Activated CD4-positive, alpha-beta T cell treated with anti-CD3 and anti-CD28 coated beads for 24 hours (primary cell): ENCODE measurements at places on chromosomes 4 and X.

DNA sequence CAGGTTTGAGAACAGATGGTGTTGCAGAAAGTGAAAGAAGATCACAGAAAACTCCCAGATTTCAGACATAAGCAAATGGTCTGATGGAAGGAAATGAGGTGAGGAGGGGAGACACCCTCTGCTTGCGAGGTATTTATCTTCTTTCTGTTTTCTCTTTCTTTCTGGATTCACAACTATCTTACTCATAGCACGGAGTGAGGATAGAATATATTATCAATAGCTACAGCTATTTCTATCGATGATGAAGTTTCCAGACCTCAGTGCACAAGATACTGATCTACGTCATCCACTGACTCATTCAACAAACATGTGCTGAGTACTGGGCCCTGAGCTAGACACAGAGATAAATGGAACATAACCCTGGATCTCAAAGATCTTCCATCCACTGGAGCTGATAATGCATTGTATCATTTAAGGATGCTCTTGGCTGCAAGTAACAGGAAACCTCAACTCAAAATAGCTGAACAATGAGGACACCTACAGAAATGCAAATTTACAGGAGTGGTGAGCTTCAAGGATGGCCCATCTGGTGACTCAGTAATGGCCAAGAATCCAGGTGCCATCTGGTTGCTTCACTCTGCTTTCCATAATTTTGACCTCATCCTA lies 21.2 kb downstream of the SLC2A9 start:
- no peak for DNase-seq

GRCh38 chr4:133996431-133997121 lies 205.0 kb downstream of the PABPC4L start:
- no peak for DNase-seq

- DNase-seq: no peak
These were observed 2.4 kb upstream of the NBDY start for GRCh38 chrX:56726605-56727004.

DNA sequence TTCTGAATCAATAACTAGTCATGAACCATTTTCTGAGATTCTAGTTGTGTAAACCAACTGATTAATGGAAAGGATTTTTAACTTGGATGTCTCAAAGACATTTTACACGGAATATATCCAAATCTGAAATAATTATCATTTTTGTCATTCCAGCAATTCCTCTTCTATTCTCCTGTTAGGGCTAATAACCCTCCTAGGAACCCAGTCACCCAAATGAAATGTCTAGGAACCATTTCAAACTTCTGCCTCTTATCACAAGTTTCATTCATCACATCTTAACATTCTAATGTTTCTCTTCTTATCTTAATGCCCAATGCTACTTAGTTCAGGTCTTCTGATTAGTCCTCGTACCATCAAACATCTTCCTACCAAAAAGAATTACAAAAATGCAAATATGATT lies 639.8 kb downstream of the DMD start:
- no peak for DNase-seq

- DNase-seq: peak; percentile 10
These were observed at the start of gene APBB2 for GRCh38 chr4:41214136-41214824. APBB2 (minus strand) TSS chr4:41214542; CDS start chr4:41033254, 181,288 bp downstream.
